ENCODE measurements at places on chromosomes 11 and 22. TPM values are rescaled to one million over a fixed set of nuclear protein-coding genes. Genes with fewer than 3 reads are reported as not detected.

FOLH1 gene
- polyA plus RNA-seq, result 20.2 TPM

OR56A5 gene
- not detected for polyA plus RNA-seq

ACCS gene
- 50.9 TPM for polyA plus RNA-seq

MMP12 gene
- 2.0 TPM for polyA plus RNA-seq

TEX54 gene
- 0.38 TPM for polyA plus RNA-seq

PHOX2A gene
- polyA plus RNA-seq, result 0.34 TPM

BRSK2 gene
- polyA plus RNA-seq, result 0.64 TPM
